CMK (cell line): ENCODE measurements at places on chromosomes 5 and 9.

DNA sequence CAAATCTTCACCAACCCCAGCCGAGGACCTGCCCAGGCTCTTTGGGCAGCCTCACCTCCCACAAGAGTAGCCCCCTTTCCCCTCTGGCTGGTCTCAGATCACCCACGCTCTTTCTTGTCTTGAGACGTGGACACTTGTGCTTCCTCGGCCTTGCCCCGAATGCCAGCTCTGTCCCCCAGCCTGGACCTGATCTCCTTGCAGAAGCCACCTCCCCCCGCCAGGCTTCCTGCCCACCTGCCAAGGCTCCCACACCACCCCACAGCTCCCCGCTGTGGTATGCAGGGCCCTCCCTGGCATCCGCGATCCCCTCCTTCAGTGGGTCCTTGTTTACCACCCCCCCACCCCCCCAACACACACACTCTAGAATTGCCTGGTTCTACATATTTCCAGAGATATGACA lies 133.7 kb downstream of the ROR2 start:
- no peak for DNase-seq

DNA sequence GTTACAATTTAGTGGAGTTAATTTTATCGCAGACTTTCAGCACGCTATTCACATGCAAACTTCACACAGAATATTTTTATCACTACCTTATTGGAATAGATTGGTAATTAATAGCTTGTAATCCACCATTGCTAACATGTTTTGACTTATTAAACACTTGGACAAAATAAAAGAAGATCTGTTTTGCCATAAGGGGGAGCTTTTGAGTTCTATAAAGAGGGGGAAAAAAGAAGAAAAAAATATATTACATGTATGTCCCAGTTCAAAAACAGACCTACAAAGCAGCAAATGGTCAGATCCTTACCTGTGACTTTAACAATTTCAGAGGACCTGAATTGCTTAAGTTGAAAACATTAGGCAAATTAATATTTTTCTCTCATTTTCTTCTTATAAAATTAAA lies 1.2 kb upstream of the PAPPA start:
- DNase-seq: no peak

- DNase-seq: no peak
Measured at GRCh38 chr9:124855944-124856765, 2.9 kb downstream of the WDR38 start.

- no peak for DNase-seq
Measured at GRCh38 chr5:122150215-122150614, 20.9 kb downstream of the ZNF474 start.
